Omental fat pad (tissue), 4 donors: ENCODE measurements at places on chromosomes 3 and 15. TPM values are rescaled to one million over a fixed set of nuclear protein-coding genes. Genes with fewer than 3 reads are reported as not detected.

DAZL gene
- total RNA-seq, result not detected

DZIP1L gene
- 38.7 TPM for total RNA-seq

ALDH1A2 gene
- 172 TPM for total RNA-seq

- DNase-seq, result no peak
Observed at GRCh38 chr3:183291497-183292031, 38.5 kb downstream of the B3GNT5 start.

GRCh38 chr3:175002732-175003143, 143.6 kb downstream of the NAALADL2 start:
- DNase-seq, result no peak

DNA sequence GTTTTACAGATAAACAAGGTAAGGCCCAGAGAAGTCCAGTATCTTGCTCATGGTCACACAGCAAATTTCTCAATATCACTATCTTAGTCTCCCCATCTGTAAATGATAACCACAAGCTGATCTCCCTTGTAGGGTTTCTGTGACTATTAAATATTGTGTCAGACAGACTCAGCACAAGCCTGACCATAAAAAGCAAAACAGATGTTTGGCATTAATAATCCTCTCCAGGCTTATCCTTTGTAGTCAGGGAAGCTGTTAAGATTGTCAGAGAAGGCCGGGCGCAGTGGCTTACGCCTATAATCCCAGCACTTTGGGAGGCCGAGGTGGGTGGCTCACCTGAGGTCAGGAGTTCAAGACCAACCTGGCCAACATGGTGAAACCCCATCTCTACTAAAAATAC, 173.2 kb upstream of the PRICKLE2 start:
- DNase-seq, result no peak

DNA sequence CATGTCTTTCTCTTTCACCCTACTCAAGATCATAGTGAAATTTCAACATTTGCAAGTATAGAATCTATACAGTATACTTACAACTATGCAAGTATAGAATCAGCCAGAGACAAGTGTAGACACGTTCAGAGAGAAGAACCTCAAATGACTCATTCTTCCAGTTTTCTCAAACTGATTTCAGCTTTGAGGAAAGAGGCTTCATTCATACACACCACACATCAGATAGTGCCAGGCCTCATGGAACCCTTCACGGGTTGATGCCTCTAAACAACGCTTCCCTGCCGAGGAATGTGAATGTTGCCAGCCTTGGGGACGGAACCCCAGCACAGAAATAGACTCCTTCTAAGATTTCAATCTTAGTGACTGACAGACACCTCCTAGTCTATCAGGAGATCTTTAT, 135.7 kb downstream of the FOXP1 start:
- no peak for DNase-seq

DNA sequence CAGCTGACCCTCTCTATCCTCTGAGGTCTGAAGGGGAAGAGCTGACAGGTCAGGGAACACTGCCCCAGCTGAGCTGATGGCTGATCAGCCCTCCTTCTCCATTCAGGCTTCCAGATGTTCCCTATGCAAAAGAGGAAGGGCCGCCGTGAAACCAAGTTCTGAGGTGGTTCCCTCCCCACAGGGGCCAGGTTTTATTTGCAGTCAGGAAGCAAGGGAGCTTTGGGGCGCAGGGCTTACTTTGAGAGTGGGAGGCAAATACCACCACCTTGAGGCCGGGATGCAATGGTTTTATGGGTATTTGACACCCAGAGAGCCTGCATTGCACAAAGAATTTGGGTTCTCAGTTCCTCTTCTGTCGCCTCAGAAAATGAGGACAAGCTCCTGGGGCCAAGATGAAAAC, 186.9 kb downstream of the ARRDC4 start:
- no peak for DNase-seq

DNA sequence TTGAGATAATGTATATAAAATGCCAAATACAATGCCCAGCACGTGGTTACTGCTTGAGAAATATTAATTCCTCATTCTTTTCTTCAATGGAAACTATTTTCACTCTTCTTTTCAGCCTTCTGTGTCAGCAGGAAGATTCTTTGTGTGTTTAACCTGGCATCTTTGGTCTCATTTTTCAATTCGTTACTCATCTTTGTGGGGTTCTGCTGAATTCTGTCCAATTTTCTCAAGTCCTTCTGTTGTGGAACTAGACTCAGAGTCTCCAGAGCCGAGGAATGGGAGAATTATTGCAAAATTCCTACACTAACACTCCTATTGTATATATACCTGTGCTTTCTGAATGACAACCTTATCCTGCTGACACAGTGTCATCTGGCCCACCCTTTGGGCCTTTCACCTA, 96.8 kb upstream of the RGMA start:
- DNase-seq, result no peak

DNA sequence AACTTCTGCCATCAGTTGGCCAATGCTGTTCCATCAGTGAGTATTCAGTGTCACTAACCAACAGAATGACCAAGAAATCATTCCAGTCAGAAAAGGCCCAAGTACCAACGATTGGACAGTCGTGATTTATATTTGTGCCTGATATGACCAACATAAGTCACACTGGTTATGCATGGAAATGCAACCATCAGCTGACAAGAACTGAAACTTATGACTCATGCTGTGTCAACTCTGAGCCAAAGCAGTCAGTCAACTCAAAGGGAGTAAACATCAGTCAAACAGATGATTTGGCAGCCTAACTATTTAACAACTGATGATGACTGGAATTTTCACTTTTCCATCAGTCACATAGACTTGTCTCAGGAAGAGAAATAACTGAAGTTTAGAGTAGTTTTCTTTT, 142.4 kb downstream of the ANXA2 start:
- no peak for DNase-seq

- no peak for DNase-seq
Observed at GRCh38 chr3:152499791-152500385, 231.2 kb downstream of the MBNL1 start.

DNA sequence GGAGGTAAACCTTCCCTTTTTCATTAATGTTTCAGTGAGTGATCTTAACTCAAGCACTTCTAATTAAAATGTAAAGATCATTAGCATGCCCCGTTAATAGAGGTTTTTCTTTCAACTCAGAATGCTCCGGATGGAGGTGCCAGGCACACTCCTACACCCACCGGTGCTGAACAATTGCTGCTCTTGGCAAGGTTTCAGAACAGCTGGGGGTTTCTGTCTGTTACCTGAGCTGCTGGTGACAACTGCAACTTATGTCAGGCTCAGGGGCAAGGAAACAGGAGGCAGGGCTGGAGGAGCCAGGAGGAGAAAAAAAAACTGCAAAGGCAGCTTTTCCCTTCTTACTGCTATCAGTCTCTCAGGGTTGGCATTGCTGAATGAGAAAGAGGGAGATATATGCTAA, 250.1 kb downstream of the DIPK2A start:
- no peak for DNase-seq

GRCh38 chr3:152865668-152866245, 30.8 kb downstream of the P2RY1 start:
- no peak for DNase-seq
